Stimulated activated CD4-positive, alpha-beta T cell treated with anti-CD3 and anti-CD28 coated beads, Interleukin-1b, Interleukin-23, amount 100 ng/mL, for 48 hours (primary cell): ENCODE measurements at places on chromosomes 16 and 17.

DNA sequence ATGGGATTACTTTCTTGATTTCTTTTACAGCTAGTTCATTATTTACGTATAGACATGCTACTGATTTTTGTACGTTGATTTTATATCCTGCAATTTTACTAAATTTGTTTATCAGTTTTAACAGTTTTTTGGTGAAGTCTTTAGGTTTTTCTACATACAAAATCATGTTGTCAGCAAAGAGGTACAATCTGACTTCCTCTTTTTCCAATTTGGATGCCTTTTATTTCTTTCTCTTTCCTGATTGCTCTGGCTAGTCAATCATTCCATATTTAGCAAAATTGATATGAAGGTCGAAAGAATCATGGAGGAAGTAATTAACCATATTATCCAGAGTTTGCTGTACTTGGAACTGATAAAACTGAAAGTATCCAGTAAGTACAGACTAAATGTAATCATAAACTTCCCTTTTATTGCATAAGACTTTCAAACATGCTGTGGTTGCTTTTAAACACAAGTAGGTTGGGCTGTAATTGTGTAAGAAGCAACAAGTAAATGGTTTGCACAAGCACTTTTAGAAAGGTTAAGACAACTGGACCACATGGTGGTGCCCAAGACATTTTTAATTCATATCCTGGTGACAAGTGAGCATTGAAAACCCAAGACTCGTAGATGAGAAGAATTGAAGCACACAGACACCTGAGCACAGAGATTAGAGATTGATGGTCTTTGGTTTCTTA lies 8.4 kb downstream of the GDE1 start:
- DNase-seq = no peak

DNA sequence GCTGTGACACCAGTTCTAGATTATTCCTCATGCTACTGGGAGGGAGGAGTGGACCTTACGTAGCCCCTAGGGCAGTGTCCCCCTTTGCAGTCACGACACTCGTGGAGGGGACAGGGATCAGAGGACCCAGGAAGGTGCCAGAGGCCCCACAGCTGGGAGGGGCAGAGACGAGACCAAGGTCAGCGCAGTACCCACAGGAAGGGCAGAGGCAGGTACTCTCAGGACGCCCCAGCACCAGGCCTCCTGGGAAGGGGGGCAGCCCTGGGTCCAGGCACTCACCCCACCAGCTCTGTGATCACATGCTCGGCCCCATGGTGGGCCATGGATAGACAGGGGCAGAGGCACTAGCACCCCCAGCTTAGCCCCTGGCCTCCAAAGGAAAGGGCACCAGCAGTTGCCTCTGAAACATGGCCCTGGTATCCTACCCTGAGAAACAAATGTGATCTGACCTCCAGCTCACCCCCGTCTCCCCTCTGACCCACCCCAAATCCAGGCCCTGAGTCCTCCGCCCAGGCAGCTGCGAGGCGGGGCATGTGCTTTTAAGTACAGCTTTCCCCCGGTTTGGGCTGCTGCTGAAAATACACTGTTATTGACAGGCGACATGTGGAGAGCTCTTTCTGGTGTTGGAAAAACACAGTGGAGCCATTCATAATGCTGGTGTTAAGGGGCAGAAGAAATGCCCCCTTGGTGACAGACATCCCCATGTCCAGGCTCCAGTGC lies 361.9 kb downstream of the C16orf95 start:
- no peak for DNase-seq

DNA sequence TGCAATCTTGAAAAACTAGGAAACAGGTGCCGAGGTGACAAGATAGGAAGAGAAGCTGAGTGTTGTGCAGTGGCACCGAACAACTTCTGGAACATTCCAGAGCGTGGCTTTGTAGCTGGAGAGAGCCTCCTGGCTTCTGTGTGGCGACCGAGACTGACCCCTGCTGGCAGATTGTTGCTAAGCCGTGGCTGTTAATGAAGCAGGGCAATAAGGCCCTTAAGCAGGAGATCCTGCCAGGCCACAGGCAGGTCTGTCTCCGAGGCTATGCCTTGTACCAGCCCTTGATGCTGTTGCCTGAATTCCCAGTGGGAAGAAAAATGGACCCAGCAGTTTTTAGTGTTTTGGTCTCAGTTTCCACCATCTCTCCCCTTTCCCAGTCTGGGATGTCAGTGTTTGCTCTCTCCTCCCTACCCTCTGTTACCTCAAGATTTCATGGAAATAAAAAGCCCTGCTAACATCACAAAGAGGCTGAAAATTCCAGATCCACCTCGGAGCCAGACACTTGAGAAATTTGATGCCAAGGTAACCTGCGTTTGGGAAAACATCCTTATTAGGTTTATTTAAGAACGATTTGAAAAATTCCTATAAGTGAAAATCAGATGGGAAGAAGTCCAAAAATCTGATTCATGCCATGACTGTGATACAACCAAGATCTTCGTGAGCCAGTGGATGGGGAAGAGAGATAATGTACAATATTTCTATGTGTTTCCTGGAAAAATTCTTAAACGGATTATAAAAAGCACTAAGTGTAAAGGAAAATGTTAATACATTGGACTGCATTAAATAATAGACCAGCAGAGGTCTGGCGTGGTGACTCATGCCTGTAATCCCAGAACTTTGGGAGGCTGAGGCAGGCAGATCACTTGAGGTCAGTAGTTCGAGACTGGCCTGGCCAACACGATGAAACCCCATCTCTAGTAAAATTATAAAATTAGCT lies 265.1 kb downstream of the PRKCA start:
- peak; percentile 79 for DNase-seq

DNA sequence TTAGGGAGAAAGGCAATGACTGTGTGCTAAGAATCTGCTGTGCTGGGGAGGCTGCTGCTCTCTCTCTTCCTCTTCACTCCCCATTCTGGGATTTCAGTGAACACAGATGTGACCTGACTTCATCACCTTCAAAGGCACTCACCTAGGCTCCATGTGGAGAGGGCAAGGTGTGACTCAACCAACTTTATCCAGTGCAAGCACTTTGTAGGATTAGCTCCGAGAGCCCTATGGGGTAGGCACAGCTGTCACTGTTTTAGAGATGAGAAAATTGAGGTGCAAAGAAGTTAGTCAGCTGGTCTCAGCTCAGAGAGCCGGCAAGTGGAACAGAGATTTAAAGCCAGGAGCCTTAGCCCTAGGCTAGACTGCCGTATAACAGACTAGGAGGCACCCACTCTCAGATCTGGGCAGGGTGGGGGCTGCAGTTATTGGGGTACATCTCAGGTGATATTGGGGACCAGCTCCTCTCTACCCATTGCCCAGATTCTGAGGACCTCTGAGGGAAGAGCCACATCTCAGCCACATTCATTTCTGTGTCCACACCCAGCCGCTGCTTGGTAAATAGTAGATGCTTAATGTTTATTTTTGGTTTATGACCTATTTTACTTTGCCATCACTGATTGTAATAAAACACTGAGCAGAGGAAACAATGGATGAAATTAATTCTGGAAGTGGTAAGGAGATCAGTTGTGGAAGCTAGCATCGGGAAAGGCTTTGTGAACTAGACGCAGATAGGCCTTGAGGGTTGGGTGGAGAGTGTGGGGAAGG lies 138.8 kb downstream of the CCDC182 start:
- no peak for DNase-seq

DNA sequence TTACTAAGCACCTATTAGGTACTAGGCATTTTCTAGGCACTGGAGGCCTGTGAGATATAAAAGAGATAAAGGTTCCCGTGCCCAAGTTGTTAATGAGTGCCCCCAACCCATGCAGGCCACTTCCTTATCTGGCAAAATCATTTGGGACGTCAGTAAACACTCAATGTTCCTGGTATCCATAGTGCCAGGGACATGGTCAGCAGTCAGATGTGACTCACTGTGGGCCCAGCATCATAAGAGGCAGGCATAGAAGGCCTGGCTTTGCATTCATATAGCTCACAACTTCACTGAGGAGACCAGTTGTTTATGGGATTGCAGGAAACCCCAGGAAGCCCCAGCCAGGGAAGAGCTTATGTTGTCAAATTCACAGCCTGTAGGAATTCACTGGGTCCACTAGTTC lies 81.1 kb downstream of the MRC2 start:
- DNase-seq = no peak

DNA sequence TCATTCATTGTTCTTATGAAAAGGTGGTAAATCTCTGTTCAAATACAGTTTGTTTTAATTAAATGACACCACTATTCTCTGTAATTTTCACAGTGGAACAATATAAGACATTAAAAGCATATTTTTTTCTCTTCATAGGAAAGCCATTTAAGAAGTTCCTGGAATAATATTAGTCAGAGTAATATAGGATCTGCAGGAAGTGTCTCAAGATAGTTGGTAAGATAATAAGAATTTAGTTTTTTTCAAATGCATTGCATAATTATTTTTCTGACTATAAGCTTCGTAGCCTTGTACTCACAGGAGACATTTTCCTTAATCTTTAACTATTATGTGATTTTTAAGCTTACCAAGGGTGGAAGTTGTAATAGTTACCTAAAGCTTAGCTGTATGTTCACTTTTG lies 16.9 kb downstream of the STXBP4 start:
- no peak for DNase-seq

- DNase-seq = no peak
Measured at GRCh38 chr16:69707920-69708683, 18.3 kb downstream of the NQO1 start.

DNA sequence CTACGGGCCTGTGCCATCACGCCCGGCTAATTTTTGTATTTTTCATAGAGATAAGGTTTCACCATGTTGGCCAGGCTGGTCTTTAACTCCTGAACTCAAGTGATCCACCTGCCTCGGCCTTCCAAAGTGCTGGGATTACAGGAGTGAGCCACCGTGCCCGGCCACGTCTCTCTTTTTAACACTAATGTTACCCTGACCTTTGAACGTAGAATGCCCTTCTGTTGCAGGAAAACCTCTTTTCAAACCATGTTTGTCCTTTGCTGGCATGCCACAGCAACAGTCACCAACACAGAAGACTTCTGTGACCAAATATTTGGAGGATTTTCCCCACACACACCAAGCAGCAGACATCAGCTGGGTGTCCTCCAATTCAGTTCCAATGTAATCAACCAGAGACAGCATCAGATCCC lies 7.8 kb upstream of the HSD17B1 start:
- DNase-seq = no peak

GRCh38 chr17:75262112-75262606 lies 480 bp downstream of the MRPS7 start:
- DNase-seq = no peak

DNA sequence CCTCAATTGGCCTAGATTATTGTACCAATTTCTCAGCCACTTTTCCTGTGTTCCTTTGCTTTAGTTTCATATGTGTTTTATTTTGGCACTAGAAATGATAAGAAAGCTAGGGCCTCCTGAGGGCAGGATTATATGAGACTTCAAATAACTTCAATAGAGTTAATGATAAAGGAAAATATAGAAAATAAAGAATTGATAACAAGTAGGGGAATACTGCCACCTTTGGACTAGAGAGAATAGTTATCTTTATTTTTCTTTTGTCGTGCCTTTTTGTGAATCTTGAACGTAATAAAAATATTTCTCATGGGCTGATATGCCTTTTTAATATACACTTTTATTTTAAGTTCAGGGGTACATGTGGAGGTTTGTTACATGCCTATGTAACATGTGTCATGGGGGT lies 29.3 kb upstream of the RBL2 start:
- DNase-seq = no peak

- no peak for DNase-seq
Measured at GRCh38 chr16:76784530-76784929, 406.5 kb upstream of the MON1B start.

DNA sequence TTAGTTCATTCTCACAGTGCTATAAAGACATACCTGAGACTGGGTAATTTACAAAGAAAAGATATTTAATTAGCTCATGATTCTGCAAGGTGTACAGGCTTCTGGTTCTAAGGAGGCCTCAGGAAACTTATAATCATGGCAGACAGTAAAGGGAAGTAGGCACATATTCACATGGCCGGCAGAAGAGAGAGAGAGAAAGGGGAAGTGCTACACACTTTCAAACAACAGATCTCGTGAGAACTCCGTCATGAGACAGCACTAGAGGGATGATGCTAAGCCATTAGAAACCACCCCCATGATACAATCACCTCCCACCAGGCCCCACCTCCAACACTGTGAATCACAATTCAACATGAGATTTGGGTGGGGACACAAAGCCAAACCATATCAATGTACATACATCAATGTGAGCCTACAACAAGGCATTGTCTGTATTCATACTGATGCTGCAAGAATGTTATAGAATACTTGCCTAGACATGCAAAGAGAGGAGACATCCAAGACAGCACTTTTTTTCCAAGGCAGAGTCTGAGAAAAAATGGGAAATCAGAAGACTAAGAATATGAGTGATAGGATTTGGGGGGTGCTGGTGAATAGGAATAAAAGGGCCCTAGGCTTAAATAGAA lies 114.8 kb upstream of the XYLT1 start:
- DNase-seq = no peak

DNA sequence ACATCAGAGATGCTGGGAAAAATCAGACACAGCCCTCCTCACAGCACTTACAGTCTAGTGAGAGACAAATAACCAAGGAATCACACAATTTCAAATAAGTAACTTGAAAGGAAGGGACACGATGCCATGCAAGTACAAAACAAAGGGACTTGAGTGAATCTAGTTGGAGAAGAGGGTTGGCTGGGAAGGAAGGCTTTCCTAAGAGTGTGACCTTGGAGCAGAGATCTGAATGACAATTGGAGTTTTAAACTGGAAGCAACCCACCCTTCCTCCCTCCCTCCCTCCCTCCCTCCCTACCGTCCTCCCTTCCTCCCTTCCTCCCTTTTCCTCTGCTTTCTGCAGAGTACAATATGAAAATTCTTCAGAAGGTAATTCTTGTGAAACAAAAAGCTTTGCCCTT lies 31.1 kb downstream of the ADAMTS18 start:
- DNase-seq = no peak

DNA sequence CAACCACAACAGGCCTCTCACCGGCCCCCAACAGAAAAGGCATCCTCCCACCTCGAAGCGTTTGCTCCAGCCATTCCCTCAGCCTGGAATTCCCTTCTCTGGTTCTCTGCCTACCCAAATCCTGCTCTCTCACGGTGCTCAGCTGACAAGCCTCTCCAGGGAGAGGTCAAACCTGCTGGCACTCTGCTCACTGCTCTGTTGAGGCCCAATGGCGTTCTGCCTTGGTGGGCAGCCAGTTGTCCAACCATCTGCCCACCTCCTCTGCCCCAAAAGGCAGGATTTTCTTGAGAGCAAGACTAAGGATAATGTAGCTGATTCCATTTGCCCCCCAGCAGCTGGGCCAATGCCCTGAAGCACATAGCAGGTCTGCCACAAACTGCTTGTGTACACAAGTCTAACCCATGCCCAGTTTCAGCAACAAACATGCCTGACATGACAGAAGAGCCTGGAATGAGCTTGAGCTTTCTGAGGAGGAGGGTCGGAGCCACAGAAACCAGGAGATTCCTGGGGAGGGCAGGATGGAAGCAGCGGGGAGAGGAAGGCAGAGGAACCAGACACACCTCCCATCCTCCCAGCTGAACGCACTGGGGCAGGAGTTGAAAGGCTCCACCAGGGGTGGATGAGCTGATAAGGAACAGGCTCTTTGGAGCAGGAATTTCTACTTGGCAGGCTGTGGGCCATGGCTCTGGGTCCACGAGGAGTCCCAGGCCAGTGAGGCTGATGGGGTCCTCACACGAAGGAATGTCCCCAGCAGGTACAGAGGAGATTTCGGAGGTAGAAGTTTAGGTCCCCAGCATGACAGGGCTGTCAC lies 23.9 kb downstream of the ARHGAP27 start:
- no peak for DNase-seq

GRCh38 chr17:67258821-67259468 lies 13.9 kb upstream of the HELZ start:
- DNase-seq = peak; percentile 10

GRCh38 chr17:75573994-75574393 lies 13.6 kb upstream of the MYO15B start:
- DNase-seq = no peak

GRCh38 chr17:35769895-35770486 lies 9.3 kb downstream of the C17orf50 start:
- no peak for DNase-seq

- no peak for DNase-seq
Measured at GRCh38 chr16:19104607-19105006, 9.2 kb upstream of the ITPRIPL2 start.
